ENCODE measurements at places on chromosomes 7 and 10. TPM values are rescaled to one million over a fixed set of nuclear protein-coding genes. Genes with fewer than 3 reads are reported as not detected.

DNA sequence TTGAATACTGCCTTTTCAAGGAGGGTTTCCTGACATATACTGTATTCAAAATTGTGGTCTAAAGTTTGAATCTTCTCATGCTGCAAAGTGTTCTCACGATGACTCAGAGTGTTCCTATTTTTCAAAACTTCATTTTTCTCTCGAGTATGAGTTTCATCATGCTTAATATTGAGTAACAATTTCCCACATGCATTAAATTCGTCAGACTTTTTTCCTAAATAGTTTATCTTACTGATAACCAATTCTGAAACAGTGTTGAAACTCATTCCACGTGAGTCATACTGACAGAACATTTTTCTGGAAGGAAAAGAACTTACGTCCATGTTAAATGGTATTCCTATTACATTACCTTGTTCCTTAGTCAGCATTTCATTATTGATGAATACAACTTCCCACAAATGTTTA lies 44.1 kb downstream of the ZNF33B start:
- no peak overlapping the region for H3K4me3 ChIP-seq
- no peak for DNase-seq
- H3K36me3 ChIP-seq, result peaks cover 77% of the 10 kb centered on the region
- H3K27ac ChIP-seq, result no peak overlapping the region
- no peaks in the 10 kb centered on the region for H3K4me1 ChIP-seq

DNA sequence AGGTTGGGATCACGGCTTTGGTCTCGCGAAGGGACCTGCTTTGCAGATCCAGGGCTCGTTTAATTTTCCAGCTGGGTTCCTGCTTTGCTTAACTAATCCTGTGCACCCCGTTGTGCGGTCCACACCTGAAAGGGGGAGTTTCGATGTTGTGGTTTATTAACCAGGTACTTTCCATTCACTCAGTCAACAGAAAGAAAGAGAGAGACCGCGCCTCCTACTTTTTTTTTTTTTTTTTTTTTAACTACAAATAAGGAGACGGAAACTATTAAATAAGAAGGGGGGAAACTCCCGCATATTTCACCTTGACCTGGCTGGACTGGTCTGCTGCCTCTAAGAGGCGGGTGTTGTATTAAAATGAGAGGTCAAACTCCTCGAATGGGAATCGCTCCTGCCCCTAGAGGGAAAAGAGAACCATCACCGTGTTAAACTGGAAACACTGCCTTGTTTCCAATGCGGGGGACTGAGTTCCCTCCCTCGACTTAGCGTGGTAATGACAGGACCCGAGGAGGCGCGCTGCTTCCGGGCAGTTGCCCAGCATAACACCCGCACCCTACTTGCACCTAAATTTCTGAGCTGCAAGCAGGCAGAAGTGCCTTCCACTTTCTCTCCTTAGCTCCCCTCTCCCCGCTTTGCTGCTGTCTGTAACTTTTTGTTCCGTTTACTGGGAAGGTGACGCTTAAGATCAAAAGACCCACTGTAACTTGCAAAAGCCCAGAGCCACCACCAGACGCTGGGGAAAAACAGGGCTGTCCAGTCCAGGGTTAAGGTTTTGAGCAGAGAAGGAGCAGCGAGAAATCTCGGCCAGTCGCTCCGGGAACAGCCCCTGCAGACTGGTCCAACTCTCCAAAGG lies 1.1 kb upstream of the ITGB8 start:
- H3K4me1 ChIP-seq, result peaks cover 23% of the 10 kb centered on the region
- H3K4me3 ChIP-seq, result peak overlapping the region; percentile 93

DNA sequence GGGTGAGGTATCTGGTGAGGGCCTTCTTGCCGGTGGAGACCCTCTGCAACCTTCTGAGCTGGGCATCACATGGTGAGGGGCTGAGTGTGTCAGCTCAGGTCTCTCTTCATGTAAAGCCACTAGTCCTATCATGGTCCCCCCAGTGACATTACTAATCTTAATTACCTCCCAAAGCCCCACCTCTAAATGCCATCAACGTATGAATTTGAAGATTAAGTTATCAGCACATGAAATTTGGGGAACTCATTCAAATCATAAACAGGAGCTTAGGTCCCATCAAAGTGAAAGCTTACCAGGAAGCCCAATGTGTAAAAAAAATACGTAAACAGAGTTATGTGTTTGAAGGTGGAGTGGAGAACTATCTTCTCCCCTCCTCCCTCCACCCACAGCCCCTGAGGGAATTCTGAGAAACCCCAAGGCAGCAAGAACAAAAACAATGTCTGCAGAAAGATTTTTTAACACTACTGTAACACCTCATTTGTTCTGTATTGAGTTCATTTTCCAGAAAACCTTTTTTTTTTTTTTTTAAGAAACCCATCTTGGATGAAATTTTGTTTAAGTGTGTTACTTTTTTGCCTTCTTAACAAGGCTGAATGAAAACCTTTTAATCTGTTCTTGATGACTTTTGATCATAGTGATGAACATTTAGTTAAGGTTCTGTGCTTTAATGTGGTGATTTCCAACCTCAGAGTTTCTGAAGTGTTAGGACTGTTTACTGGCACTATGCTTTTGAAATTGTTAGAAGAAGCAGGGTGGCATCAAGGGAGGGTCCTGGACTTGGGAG lies 19.1 kb upstream of the PCGF5 start:
- H3K27me3 ChIP-seq, result no peaks in the 10 kb centered on the region
- H3K4me1 ChIP-seq, result peaks cover 18% of the 10 kb centered on the region

DNA sequence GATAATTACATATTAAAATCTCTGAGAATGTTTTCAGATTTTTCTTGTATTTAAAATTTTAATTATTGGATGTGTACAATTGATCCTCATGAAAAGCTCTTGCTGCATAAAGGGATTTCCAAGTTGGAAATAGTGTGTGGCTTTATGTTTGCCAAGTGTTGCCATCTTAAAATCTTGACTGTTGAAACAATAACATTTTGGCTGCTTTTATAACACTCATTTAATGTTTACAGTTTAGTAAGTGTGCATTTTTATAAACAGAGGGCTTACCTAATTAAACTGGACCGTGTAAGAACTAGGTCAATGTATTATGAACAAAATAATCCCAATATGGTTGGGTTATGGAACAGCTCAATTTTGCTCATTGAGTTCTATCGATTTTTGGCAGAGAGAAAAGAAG lies 23.9 kb downstream of the SEMA3A start:
- H3K27me3 ChIP-seq, result no peaks in the 10 kb centered on the region
- no peaks in the 10 kb centered on the region for H3K4me1 ChIP-seq
- no peak overlapping the region for H3K27ac ChIP-seq
- no peak for DNase-seq
- peaks cover 8% of the 10 kb centered on the region for H3K36me3 ChIP-seq

DNA sequence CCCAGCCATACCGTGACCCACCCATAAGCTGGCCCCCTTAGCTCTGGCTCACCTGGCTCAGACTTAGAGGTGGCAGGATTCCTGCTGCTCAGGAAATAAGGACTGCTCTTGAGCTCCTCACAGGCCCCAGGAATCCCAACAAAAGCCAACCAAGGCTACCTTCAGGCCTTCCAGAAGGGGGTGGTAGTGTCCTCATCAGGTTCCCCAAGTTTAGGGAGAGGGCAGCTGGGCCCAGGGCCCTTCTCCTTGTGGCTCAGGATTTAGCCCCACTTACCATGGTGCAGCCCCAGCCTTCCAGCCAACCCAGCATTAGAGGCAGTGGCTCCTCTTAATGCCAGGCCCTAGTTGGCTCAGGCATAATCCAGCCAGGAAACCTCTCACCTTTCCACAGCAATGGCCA lies 23.5 kb downstream of the NPFFR1 start:
- no peak overlapping the region for H3K4me3 ChIP-seq
- peaks cover 48% of the 10 kb centered on the region for H3K27me3 ChIP-seq
- DNase-seq, result no peak

DNA sequence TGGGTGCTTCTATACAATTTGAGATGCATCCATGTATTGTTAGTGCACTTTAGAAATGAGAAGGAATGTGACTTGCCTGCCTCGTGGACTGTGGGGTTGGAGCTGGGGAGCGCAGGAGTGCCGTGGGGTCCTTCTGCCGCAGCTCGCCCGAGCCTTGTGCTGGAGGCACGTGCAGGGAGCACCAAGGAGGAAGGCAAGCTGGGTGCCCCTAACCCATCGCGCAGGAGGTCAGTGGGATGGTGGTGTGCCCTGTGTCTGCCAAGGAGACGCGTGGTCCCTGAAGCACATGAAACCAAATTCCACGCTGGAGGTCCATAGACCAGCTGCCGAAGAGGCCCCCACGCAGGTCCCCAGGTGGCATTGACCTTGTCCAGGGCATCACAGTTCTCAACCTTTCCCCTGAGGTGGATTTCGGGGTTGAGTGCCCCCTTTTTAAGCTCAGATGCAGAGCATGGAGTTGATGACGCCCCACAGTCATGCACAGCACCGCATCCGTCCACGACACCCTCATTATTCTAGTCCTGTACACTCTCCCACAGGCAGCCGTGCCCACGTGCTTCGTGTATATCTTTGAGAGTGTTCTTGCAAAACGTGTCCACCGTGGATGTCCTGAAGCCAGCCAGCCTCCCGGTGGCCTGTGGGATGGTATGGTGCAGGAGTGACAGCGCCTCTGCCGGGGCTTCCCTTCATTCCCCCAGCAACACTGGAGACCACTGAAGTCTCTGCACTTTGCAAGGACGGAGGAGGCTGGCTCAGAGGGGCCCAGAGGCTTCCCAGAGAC lies 35.5 kb downstream of the FKBP6 start:
- no peak overlapping the region for H3K4me3 ChIP-seq
- DNase-seq, result no peak
- peaks cover 1% of the 10 kb centered on the region for H3K4me1 ChIP-seq
- H3K36me3 ChIP-seq, result no peaks in the 10 kb centered on the region
- H3K27me3 ChIP-seq, result peaks cover 26% of the 10 kb centered on the region

- no peak for DNase-seq
- peaks cover 3% of the 10 kb centered on the region for H3K27me3 ChIP-seq
- no peak overlapping the region for H3K4me3 ChIP-seq
- no peaks in the 10 kb centered on the region for H3K4me1 ChIP-seq
- H3K27ac ChIP-seq, result no peak overlapping the region
Observed at GRCh38 chr7:46107610-46108217, 186.6 kb upstream of the IGFBP3 start.

GRCh38 chr7:42426163-42426562 lies 189.2 kb upstream of the GLI3 start:
- peaks cover 7% of the 10 kb centered on the region for H3K27me3 ChIP-seq
- H3K4me3 ChIP-seq, result no peak overlapping the region
- no peaks in the 10 kb centered on the region for H3K4me1 ChIP-seq
- no peak for DNase-seq
- no peak overlapping the region for H3K27ac ChIP-seq

DNA sequence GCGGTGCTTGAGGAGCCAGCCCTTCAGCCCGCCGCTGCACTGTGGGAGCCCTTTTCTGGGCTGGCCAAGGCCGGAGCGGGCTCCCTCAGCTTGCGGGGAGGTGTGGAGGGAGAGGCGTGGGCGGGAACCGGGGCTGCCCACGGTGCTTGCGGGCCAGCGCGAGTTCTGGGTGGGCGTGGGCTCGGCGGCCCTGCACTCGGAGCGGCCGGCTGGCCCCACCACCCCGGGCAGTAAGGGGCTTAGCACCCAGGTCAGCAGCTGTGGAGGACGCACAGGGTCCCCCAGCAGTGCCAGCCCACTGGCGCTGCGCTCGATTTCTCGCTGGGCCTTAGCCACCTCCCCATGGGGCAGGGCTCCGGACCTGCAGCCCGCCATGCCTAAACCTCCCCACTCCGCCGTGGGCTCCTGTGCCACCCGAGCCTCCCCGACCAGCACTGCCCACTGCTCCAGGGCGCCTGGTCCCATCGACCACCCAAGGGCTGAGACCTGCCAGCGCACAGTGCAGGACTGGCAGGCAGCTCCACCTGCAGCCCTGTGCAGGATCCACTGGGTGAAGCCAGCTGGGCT lies 9.5 kb upstream of the GSTO1 start:
- peaks cover 2% of the 10 kb centered on the region for H3K27me3 ChIP-seq
- H3K27ac ChIP-seq, result no peak overlapping the region

- no peaks in the 10 kb centered on the region for H3K4me1 ChIP-seq
- peaks cover 4% of the 10 kb centered on the region for H3K27me3 ChIP-seq
- H3K4me3 ChIP-seq, result no peak overlapping the region
- no peak for DNase-seq
- no peak overlapping the region for H3K27ac ChIP-seq
Observed at GRCh38 chr10:75070961-75071428, 40.5 kb upstream of the SAMD8 start.

- no peaks in the 10 kb centered on the region for H3K27me3 ChIP-seq
- H3K4me1 ChIP-seq, result peaks cover 36% of the 10 kb centered on the region
- no peaks in the 10 kb centered on the region for H3K36me3 ChIP-seq
- no peak overlapping the region for H3K4me3 ChIP-seq
Observed at GRCh38 chr10:74957285-74957961, 131.0 kb downstream of the KAT6B start.

- no peak for DNase-seq
- H3K27ac ChIP-seq, result no peak overlapping the region
- no peaks in the 10 kb centered on the region for H3K4me1 ChIP-seq
- peaks cover 25% of the 10 kb centered on the region for H3K27me3 ChIP-seq
- no peaks in the 10 kb centered on the region for H3K36me3 ChIP-seq
Observed at GRCh38 chr10:128032466-128032865, 93.8 kb downstream of the MKI67 start.

GRCh38 chr10:96235326-96236089 lies 35.9 kb downstream of the BLNK start:
- no peak overlapping the region for H3K27ac ChIP-seq
- H3K4me3 ChIP-seq, result no peak overlapping the region
- no peaks in the 10 kb centered on the region for H3K4me1 ChIP-seq
- no peak for DNase-seq

GRCh38 chr7:103810112-103810744 lies 179.2 kb downstream of the RELN start:
- no peak overlapping the region for H3K4me3 ChIP-seq
- H3K27ac ChIP-seq, result no peak overlapping the region
- no peak for DNase-seq
- H3K36me3 ChIP-seq, result no peaks in the 10 kb centered on the region
- no peaks in the 10 kb centered on the region for H3K4me1 ChIP-seq

GRCh38 chr10:62614389-62615157 lies 189.9 kb upstream of the ADO start:
- no peaks in the 10 kb centered on the region for H3K36me3 ChIP-seq
- peak overlapping the region; percentile 52 for H3K27ac ChIP-seq
- H3K4me1 ChIP-seq, result peaks cover 55% of the 10 kb centered on the region
- no peaks in the 10 kb centered on the region for H3K27me3 ChIP-seq
- DNase-seq, result peak; percentile 75

Gene AGBL3
- 0.63 TPM for total RNA-seq

Gene PRPS1L1
- not detected for total RNA-seq

Gene SPDYE18
- total RNA-seq, result 0.21 TPM

Gene NFE2L3
- 8.2 TPM for total RNA-seq

Gene NME8
- total RNA-seq, result not detected

Measured in HFFc6 (cell line).